GF-D8 (cell line): ENCODE measurements at places on chromosomes 16 and 17.
A peak's percentile ranks its signal among the peaks of the same experiment; 100 is the strongest.

- DNase-seq: no peak
Measured at GRCh38 chr17:33434841-33435240, 141.7 kb upstream of the ASIC2 start.

DNA sequence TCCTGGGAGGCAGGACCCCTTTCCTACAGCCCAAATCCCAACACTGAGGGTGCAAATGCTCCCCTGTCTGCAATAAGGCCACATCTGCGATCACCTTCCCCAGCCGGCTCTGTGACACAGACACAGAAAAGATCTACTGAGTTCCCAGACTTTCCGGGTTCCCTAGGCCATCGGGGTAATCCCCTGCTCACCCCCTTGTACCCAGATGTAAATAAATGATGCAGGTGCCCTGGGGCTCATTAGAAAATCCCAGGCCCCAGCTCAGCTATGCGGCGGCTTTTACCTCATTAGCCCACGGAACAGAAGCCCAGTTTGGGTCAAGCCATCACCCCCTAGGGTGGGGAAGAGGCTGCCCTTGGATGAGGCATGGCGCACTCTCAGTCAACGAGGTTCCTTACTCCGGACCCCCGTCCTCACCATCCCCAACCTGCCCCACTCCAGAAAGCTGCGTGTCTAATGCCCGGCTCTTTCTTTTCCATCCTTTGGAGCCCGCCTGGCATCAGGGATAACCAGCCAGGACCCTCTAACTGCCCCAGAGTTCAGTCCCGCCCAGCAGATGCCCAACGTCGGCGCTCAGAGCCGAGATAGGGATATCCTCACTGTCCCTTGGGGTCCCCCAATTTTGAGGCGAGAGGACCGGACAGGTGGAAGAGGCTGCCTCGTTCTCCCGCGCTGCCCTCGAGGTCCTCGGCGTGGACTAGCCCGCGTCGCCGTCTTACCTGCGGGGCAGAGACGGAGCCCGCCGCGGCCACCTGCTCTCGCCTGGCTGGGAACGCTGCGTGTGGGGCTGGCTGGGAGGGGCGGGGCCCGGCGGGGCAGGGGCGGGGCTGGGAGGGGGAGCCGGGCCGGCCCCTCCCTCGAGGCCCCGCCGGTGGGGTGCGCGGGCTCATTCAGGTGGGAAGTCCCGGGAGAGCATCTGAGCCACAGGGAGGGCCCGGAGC is at the start of gene ZNF385C:
TSS of gene ZNF385C (minus strand) at position 783 of the 941 bp plus-strand sequence. CDS start 35,417 bp downstream, outside the sequence.
- DNase-seq: no peak

- no peak for DNase-seq
Measured at GRCh38 chr16:8866118-8866883, 2.5 kb downstream of the CARHSP1 start.

DNA sequence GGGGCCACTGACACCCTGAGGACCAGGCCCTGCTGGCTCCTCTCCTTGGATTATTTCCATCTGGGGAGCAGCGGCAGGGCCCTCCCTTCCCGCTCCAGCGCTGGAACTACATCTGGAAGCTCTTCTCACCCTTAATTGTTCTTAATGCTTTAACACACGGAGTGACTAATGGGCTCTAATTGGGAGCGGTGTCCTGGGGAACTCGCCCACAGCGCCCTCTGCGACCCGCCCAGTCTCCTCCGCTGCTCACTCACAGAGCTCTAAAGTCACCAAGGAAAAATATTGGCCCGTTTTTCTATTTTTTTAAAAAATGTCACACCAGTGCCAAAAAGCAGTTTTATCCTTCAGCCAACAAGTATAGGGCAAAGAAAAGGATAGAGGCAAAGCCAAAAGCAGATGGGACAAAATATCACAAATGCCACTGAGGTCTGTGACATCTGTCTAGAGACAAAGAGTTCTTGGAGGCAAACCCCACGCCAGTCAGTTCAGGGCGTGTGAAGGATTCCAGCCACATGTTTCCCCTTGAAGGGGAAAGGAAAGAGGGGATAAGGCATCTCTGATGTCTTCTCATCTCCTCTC is 134.7 kb downstream of the RBFOX3 start:
- DNase-seq: no peak

- DNase-seq: peak; percentile 78
Measured at GRCh38 chr17:59963738-59964481, 630 bp downstream of the RNFT1 start.

DNA sequence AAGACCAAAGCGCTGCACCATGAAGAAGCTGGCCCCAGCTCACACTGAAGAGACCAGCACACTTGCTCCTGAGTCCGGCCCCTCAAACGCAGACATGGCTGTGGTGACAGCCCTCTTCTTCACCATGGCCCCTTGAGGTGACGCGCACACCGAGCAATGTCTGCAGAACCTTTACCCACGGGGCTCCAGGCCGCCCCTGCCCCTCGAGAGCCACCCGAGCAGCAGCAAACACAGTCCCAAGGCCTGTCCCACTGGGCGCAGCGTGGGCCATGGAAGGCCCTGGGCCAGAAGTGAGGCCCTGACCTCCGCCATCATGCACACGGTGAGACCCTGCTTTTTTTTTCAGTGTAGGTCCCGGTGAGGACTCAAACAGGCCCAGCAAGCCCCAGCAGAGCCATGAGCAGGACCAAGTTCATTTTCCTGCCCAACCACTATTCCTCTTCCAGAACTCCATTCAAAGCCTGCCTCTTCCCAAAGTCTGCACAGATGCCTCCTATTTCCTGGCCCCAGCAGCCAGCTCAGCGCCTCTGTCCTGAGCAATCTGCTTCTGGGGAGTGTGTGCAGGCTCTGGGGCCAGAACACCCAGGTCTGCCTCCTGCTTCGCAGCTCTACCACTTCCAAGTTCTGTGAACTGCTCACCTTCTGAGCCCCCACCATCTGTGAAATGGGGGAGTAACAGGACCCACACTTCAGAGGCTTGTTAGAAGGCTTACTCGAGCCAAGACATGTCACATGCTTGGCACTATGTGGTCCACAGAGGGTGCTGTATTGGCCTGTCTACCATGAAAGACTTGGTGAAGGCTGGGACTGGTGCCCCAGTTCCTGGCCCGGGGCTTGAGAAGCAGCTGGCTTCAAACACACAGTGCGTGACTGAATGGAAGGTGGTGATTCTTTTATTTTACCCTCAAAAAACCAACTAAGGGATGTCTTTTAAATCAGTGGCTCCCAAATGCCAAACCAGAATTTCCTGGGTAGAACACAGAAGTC is 35.7 kb upstream of the GSG1L start:
- no peak for DNase-seq

GRCh38 chr17:62101090-62101489 is 36.0 kb upstream of the MED13 start:
- DNase-seq: no peak

DNA sequence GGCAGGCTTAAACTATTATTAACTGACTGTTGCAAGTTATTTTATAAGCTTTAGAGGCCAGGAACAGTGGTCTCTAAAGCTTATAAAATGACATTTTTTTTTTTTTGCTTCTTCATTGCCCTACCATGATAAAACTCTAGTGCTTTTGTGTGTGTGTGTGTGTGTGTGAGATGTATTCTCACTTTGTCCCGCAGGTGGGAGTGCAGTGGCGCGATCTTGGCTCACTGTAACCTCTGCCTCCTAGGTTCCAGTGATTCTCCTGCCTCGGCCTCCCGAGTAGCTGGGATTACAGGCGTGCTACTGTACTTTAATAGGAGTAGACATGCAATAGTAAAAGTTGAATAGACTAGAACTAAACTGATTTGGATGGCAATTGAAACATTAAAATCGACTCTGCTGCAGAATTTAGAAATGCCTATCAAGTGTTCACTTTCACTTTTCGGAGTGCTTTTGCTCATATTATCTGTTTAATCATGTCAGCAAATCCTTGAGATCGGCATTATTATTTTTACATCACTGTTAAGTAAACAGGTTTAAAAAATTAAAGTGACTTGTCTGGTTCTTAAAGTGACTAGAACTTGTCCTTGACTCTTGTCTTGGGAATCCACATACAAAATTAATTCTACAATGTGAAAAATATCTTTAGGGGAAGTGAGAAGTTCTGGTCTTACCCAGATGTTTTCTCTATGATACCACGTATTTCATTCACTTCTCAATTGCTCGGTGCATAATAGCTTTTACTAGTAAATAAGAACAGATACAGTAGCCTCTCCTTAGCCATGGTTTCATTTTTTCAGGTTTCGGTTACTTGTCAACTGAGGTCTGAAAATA is 8.4 kb upstream of the PCTP start:
- no peak for DNase-seq

DNA sequence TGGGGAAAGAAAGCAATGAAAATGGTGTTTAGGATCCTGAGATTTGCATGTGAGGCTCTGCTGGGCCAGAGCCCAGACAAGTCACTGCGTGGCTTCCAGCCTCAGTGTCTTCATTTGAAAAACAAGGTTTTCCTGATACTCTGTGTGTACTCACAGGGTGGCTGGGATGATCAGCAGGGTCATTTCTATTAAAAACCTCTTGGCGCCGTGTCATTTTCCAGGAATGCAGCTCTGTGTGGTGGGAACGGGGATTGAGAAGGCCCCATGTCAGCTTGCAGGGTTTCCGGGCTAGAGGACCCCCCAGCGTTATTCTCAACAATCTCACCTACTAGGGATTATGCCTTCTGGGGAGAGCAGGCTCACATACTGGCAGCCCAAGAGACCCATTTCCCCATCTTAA is 73.5 kb downstream of the FOXL1 start:
- no peak for DNase-seq

DNA sequence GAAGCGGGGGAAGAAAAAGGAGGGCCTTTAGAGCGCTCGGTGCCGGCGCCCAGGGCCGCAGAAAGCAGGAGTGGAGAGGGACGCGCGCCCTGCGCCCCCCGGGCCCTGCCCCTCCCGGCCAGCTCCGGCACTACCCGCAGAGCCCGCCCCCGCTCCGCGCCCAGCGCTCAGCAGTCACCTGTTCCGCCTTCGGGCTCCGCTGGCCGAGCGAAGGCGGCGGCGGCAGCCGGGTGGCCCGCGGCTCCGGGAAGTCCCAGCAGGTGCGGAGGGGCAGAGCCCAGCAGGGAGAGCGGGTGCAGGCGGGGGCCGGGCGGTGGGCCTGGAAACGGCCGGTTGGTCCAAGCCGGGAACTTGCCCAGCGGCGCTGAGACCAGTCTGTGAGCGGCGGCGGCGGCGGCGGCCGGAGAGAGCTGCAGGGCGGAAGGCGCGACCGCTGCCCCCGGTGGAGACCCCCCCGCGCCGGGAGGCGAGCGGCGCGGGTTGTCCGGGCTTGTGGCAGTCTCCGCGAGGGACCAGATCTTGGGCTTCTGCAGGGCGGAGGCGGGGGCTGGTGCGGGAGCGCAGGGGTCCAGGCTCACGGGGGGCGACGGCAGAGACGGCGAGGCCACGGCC is 2.2 kb downstream of the IRX3 start:
- no peak for DNase-seq

GRCh38 chr16:54928411-54929089 is 2.1 kb upstream of the IRX5 start:
- DNase-seq: peak; percentile 69

DNA sequence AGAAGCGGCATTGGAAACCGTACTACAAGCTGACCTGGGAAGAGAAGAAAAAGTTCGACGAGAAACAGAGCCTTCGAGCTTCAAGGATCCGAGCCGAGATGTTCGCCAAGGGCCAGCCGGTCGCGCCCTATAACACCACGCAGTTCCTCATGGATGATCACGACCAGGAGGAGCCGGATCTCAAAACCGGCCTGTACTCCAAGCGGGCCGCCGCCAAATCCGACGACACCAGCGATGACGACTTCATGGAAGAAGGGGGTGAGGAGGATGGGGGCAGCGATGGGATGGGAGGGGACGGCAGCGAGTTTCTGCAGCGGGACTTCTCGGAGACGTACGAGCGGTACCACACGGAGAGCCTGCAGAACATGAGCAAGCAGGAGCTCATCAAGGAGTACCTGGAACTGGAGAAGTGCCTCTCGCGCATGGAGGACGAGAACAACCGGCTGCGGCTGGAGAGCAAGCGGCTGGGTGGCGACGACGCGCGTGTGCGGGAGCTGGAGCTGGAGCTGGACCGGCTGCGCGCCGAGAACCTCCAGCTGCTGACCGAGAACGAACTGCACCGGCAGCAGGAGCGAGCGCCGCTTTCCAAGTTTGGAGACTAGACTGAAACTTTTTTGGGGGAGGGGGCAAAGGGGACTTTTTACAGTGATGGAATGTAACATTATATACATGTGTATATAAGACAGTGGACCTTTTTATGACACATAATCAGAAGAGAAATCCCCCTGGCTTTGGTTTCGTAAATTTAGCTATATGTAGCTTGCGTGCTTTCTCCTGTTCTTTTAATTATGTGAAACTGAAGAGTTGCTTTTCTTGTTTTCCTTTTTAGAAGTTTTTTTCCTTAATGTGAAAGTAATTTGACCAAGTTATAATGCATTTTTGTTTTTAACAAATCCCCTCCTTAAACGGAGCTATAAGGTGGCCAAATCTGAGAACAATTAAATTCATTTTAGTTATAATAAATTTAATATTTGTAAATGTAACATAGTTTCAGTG is 1.7 kb downstream of the HEXIM1 start:
- DNase-seq: peak; percentile 52

DNA sequence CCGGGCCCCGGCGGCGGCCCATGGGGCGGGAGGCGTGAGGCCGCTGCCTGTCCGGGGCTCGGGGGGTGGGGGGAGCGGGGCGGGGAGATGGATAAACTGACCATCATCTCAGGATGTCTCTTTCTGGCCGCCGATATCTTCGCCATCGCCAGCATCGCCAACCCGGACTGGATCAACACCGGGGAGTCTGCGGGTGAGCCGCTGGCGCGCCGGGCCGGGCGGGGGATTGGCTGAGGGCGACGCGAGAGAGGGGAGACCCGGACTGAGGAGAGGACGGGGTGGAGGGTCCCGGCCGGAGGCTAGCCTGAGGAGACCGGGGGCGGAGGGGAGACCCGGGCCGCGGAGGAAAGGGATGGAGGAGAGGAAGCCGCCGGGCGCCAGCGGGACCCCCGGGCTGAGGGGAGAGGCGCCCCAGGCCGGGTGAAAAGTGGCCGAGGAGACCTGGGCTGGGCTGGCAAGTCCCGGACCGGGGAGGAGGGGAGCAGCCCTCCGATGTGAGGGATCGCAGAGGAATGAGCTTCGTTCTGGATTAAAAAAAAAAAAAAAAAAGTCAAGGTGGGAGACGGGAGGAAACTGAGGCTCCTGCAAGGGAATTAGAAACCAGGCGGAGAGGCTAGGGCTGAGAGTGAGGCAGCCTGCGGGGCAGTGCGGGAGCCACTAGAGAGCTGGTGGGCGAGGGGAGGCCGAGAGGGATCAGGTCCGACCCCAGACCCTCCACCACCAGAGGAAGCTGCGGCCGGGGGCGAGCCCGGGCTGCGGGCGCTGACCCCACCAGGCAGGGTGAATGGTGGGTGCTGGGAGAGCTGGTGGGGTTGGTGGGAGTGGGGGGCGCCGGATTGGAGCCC is 526 bp downstream of the MOSMO start:
- DNase-seq: no peak

DNA sequence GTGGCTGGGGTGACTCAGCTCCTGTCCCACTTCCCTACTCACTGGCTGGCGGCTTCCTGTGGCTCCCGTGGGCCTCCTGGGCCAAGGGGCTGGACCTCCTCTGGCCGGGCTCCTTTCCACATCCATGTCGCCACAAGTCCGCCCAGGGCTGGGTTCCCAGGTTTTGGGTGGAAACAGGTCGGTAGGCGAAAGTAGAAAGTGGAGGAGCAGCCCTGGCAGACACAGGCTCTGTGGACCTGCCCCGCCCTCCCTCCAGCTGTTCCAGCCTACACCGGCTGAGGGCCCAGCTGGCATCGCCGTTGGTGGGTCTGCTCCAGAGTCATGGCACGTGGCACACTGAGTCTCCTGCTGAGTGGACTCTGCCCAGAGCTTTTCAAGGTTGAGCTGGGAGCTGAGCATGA is 28.7 kb downstream of the GSE1 start:
- DNase-seq: no peak
